M059J (cell line): ENCODE measurements at places on chromosomes 6 and 20. TPM values are rescaled to one million over a fixed set of nuclear protein-coding genes. Genes with fewer than 3 reads are reported as not detected.
A peak's percentile ranks its signal among the peaks of the same experiment; 100 is the strongest.

DNA sequence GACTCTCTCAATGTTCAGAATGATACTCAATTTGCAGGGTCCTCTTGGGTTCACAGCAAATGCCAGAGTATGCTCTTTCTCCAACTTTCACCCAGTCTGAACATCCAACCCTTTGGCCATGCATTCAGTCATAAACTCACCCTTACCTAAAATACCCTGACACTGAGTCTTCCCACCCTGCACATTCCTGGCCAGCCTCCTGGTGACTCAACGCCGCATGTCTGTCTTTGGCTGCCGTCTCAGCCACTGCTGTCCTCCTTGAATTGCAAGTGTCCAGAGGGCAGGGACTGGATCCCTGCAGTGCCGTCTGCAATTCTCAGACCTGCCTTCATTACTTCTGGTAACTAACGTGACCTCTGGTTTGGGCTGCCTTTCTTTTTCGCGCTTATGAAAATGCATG lies 593.4 kb downstream of the QKI start:
- peak; percentile 33 for DNase-seq

The FKBP1C gene
- 1.1 and 1.8 TPM in 2 replicates for total RNA-seq

The MOG gene
- not detected in 2 replicates for total RNA-seq

The NUP43 gene
- 70.0 and 93.3 TPM in 2 replicates for total RNA-seq

DNA sequence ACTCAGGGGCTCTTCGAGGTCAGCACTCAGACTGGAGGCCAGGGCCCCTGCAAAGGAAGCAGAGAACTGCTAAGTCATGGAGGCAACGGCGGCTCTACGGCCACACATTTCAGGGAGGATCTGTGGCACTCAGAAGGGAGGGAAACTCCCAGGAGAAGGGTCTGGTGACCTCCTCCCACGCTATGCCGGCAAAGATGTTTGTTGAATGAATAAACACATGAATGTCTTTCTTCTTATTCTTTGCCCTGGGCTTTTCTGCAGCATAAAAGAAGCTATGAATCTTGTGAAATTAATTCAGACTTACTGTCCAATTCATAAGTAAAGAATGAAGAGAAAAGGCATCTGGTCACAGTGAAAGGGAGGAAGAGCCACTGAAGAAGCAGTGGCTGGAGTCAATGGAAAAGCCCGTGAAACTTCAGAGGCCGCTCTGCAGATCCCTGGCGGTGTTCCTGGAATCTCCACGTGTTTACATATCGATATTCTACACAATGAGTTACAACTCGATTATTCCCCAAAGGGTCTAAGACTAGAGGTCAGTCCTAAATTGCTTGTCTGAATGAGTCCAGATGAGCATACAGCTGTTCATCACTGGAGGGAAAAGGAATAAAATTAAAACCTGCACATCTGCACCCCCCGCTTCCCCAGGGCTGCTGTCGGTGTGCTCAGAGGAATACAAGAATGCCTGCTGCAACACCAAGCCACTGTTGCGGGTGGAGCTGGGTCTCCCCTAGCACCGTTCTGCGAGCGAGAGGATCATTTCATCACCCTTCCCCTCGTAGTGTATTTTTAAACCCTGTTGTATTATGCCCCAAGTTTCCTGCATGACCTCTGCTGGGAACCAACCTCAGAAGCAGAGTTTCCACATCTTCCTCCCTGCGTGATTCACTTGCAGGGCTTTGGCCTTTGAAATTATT lies 25.6 kb downstream of the INSM1 start:
- DNase-seq, result no peak

The GNRH2 gene
- not detected in 2 replicates for total RNA-seq

DNA sequence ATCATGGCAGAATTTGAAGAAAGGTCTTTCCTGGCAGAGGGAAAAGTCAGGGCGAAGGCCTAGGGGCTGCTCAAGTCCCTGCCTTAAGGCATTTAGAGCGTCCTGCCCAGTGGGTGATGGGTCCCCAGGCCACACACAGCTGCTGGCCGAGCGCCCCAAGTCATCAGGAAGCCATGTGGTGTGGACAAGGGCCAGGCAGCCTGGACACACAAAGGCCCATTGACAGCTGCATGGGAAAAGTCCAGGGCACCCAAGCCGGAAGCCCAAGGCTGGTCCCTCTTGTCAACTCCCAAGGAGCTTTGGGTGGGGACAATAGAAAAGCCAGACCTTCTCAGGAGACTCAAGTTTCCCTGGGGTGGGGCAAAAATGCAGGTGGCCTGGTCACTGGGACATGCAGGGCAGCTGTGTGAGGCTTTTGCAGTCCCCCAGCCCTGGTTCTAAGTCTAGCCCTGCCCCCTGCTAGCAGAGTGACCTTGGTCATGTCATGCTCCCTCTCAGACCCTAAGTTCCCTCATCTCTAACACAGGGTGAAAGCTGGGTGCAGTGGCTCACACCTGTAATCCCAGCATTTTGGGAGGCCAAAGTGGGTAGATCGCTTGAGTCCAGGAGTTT lies 44.3 kb upstream of the PTGIS start:
- DNase-seq, result no peak

DNA sequence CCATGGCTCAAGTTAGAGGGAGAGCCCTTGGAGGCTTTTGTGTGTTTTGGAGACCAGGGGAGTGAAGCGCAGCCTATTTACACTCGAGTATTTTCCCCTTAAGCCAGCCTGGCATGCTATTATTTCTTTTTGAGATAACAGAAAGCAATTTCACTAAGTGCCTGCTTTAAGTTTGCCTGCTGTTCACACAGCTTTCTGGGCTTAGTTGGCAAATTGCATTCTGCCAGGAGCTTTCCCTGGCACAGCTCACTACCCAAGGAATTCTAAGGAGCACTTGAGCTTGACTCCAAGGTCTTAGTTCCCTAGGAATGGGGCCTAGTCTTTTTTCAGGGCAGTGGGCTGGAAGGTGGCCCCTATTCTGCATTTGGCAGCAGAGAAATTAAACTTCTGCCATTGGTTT lies 19.0 kb upstream of the ASXL1 start:
- DNase-seq, result no peak

The HSPA1L gene
- 0.30 and 2.5 TPM in 2 replicates for total RNA-seq
